ENCODE measurements at places on chromosomes 2 and 18. TPM values are rescaled to one million over a fixed set of nuclear protein-coding genes. Genes with fewer than 3 reads are reported as not detected.

EGR4 gene
- polyA plus RNA-seq = not detected

RAX gene
- polyA plus RNA-seq = not detected

- no peaks in the 10 kb centered on the region for H3K36me3 ChIP-seq
- no peaks in the 10 kb centered on the region for H3K4me1 ChIP-seq
- no peak overlapping the region for H3K27ac ChIP-seq
- H3K27me3 ChIP-seq = no peaks in the 10 kb centered on the region
Observed at GRCh38 chr18:37270038-37270665, 295.4 kb downstream of the CELF4 start.

DNA sequence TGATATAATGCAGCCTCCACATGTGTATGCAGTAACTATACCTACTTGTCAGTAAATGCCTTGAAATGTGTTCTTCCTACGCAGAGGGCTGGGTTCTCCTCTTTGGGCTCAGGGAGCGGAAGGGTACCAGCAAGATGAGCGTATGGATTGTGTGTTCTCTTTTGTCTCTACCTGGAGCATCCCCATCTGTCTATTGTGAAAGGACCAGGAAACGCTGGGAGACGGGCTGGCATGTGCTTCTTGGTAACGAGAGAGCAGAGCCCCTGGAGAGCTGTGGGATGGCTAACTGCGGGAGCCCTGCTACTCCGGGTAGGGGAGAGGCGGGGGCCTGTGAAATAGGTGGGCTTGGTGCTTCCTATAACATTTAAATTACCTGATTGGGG lies 80.9 kb downstream of the BCL2 start:
- H3K4me1 ChIP-seq = peaks cover 5% of the 10 kb centered on the region
- no peaks in the 10 kb centered on the region for H3K36me3 ChIP-seq
- H3K4me3 ChIP-seq = no peak overlapping the region
- H3K27ac ChIP-seq = peak overlapping the region; percentile 100
- no peaks in the 10 kb centered on the region for H3K27me3 ChIP-seq
- DNase-seq = no peak

- no peaks in the 10 kb centered on the region for H3K27me3 ChIP-seq
- H3K36me3 ChIP-seq = no peaks in the 10 kb centered on the region
- no peak for DNase-seq
- no peaks in the 10 kb centered on the region for H3K4me1 ChIP-seq
Observed at GRCh38 chr2:164420787-164421186, 200.5 kb downstream of the GRB14 start.

GRCh38 chr2:215003001-215003400 lies 135.4 kb downstream of the ABCA12 start:
- H3K27ac ChIP-seq = no peak overlapping the region
- no peaks in the 10 kb centered on the region for H3K27me3 ChIP-seq
- H3K4me3 ChIP-seq = no peak overlapping the region
- H3K36me3 ChIP-seq = no peaks in the 10 kb centered on the region

DNA sequence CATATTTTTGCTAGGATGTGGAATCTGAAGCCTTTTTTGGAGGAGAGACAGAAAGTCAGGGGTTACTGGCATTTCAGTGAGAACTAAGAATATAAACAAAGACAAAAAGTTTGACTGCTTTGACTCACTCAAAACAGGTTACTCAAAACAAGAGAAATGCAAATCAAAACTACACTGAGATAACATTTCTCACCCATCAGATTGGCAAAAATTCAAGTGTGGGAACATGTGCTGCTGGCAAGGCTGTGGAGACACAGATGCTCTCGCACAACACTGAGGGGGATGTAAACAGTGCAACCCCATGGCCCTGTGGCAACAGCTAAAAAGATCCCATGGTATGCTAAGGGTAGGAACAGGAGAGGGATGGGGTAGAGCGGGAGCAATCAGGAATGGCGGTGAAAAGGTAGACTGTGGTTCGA lies 86.6 kb downstream of the DTNB start:
- H3K36me3 ChIP-seq = no peaks in the 10 kb centered on the region
- no peak overlapping the region for H3K27ac ChIP-seq
- H3K27me3 ChIP-seq = no peaks in the 10 kb centered on the region

DNA sequence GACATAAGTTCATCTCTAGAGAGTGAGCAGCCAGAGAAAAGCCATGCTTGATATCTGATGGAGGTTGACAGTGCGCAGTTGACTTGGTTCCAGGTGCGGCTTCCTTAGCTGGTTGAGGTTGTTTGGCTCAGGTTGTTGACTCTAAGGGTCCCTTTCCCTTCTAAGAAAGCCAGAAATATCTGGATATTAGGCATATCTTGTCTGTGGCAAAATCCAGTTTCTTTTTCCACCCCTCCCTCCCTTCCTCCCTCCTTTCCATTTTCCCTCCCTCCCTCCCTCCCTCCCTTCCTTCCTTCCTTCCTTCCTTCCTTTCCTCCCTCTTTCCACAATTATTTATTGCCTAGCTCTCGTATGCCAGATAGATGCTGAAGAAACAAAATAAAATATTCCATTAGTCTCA lies 82.6 kb upstream of the TNP1 start:
- H3K36me3 ChIP-seq = no peaks in the 10 kb centered on the region
- H3K4me1 ChIP-seq = no peaks in the 10 kb centered on the region
- no peak overlapping the region for H3K27ac ChIP-seq
- H3K4me3 ChIP-seq = no peak overlapping the region

Data from aorta (tissue), 5 donors.